ENCODE measurements at places on chromosomes 3 and 15.

DNA sequence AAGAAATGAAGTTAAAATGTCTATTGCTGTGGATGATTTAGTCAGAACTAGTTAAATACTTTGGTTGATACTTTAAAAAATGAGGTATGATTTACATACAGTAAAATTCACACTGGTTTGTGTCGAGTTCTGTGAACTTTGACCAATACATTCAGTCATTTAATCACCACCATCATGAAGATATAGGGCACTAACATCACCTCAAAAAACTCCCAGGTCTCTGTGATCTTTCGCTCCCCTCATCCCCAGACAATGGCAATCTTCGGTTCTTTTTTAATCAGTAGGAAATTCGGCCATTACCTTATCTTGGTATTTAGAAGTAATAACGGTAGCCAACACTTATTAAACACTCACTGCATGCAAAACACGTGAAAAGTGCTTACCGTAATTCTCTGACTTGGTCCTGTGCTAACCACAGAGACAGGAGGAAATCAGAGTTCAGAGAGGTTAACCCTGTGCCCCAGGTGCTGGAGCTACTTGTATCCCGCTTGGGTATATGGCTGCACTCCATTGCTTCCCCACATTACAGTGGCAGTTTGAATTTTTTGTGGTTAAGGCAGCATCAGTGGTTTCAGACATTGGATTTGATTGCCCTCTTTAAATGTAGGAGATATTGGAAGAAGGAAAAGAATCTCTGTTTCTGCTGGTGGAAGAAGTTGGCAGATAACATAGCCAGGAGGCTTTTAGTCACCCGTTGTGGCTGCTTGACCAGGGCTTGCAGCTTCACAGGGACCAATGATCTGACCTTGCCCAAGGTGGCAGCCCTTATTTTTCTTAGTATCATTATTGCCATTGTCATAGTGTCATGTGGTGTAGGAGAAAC lies 4.2 kb downstream of the PLCL2 start:
- no peak for DNase-seq

DNA sequence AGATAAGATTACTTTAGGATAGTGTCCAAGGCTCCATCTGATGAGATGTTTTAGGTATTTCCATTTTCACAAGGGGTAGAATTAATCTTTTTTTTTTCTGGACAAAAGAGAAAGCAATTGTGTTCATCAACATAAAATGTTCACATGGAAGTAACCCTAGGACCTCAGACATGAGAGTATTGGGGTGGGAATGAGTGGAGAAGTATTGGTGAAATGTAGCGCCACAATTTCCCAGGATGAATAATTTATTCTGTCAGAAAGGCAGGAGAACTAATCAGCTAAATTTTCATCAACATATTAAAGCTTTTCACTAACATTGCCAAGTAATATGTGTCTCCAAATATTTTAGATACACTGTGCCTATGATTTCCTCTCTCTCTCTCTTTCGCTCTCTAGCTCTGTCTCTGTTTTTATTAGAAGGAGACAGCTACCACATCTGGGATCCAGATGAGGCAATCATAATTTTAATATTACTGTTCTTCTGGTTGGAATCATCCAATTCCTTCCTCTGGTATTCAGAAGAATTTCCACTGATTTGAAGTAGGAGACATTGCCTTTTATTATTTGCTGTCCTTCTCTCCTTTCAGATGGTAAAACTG lies 21.6 kb upstream of the ZNF280D start:
- no peak for DNase-seq

DNA sequence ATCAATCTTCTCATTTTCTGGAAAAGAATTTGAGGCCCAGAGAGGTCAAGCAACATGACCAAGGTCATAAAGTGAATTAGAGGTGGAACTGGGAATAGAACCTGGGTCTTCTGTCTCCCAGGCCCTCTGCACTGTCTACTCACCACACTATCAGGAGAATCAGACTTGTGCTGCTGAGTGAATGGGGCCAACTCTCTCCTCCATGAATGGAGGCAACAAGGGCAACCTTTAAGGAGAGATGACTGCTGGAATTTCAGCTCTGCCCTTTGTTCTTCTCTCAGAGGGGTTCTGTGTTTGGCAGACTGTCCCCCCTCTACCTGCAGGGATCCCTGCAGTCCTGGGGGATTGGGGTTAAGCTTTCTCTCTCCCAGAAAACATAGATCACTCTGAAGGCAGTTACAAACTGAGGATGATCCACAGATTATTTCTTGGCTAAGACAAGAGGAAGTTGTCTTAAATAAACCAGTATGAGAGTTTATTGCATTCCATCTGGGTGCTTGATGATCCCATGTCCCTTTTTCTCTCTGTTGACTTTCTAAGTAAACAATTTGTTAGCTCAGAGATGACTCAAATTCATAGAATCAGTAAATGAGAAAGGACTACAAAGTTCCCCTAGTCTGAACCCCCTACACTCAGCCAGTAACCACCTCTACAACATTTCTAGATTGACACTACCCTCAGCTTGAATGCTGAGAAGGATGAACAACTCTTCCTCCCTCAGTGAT lies 99.0 kb upstream of the LIPC start:
- no peak for DNase-seq

DNA sequence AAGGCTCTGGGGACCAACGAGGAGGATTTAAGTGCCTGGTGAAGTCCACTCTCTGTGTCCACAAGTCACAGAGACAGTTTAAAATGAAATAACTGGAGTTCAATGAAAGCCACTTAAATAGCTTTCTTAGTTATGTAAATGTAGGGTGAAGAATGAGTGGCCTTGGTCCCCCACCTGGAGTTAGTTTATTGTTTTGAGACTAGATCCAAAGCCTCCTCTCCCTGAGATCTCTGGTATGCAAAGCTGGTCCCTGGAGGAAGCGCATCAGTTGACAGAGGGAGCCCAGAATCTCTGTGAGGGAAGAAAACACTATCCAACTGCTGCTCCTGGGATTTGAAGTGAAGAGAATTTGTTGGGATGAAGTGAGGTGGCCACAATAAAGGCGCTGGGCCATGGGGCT lies 40.5 kb downstream of the EXOG start:
- no peak for DNase-seq

DNA sequence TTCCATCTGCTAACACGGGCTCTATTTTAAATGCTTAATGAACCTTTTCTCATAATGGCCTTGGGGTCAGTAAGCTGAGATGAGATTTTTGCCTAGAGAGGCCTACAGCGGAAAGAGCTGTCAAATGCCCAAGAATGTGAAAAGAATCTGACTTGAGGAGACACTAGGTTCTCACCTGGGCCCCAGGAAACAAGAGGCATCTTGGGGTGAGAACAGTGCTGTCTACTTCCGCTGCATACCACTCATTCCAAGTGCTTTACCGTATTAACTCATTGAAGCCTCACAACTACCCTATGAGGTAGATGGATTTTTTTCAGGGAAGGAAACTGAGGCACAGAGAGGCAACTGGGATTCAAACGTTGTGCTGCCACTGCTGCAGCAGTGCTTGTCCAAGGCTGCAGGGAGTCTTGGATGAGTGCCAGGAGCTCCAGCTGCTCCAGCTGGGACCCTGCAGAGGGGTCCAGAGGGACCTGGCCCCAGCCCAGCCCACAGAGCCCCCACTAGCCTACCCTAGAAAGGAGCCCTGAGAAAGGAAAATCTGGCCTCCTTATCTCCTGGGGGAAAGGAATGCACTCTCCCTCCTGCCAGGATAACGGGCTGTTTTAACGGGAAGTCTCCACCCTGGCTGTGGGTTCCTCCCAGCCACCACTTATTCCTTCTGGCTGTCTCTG lies 68.4 kb downstream of the SLC12A8 start:
- no peak for DNase-seq

GRCh38 chr3:156339491-156339890 lies 215.4 kb downstream of the SSR3 start:
- DNase-seq, result no peak

GRCh38 chr15:81263477-81263876 lies 60.5 kb downstream of the STARD5 start:
- no peak for DNase-seq

GRCh38 chr3:77816366-77816765 lies 776.5 kb downstream of the ROBO2 start:
- no peak for DNase-seq

DNA sequence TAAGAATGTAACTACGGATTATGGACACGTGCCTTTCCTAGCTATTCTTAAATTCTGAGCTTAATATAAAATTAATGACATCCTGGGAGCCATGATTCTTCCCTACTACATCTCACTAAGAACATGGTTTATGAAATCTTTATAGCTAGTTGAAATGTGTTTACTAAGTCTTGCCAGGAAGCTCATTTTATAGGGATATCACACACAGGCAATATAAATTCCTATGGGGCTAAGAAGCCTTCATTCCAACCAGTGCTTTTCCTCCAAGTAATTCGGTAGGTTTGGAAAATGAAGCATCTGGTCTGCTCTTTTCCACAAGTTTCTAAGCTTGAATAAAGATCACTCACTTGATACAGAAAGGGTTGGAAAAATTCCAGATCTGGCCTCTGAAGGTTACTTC lies 802.6 kb downstream of the FHIT start:
- DNase-seq, result no peak

GRCh38 chr15:72220687-72221086 lies 10.3 kb downstream of the PKM start:
- DNase-seq, result no peak

DNA sequence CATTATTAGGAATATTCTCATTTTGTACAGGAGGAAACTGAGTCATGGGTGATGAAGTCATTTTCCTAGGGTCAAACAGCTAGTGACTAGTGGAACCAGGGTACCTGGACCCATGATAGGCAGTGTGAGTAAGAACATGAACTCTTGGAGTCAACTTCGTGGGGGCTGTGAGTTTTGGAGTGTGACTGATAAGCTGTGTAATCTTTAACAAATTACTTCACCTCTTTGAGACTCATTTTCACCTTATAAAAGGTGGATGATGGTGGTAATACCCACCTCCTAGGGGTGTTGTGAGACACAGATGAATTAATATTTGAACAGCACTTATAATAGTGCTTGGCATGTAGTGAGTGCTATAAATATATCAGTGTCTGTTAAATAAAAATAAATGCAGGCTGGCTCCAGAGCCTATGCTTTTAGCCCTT lies 9.1 kb downstream of the SEMA6D start:
- no peak for DNase-seq

DNA sequence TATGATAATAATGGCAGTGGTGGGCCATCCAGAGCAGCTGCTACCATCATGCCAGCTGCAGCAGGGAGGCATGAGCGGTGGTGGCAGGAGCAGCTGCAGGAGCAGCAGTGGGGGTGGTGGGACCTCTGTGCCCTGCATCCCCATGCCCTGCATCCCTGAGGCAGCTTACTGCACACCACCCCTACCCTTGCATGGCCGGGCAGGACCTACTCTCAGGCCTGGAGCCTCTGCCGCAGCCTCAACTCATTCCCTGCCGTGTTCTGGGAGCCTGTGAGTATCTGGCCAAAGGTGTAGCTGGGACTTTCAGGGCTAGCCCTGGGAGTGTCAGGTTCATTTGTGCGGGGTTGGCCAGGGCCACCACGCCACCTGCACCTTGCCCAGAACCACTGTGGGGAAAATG lies 3.3 kb upstream of the XCR1 start:
- DNase-seq, result no peak

DNA sequence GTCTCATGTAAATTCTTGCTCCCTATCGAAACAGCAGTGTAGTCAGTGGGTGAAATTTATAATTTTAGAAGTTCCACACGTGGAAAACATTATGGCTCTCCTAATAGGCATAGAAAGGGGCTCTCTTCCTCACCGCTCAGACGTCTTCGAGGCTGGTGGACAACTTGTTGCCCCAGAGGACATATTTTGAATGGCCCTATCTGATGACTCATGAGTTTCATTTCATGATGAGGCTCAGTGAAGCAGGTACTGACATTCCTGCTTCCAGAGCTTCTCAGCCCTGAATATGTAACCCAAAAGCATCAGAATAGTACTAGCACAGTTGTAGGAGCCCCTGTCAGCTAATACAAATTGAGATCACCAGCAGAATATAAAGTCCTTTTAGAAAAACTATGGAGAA lies 117.9 kb downstream of the HERC1 start:
- DNase-seq, result no peak

DNA sequence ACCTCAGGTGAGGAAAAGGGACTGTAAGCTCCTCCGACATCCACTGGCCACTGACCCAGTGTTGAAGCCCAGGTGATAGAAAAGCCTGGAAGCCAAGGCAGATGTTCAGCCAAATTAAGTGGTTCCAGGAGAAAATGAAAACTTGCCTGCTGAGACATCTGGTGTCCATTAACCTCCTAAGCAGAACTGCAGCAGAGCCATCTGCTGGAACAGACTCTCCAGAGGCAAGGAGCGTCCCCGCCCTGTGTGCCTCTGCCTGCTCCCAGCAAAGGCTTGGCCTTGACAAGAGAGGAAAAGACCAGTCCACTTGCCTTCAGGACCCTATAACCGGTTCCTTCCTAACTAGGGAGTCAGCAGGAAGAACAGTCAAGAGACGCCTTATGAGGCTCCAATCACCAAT lies 48.2 kb downstream of the SRGAP3 start:
- no peak for DNase-seq

DNA sequence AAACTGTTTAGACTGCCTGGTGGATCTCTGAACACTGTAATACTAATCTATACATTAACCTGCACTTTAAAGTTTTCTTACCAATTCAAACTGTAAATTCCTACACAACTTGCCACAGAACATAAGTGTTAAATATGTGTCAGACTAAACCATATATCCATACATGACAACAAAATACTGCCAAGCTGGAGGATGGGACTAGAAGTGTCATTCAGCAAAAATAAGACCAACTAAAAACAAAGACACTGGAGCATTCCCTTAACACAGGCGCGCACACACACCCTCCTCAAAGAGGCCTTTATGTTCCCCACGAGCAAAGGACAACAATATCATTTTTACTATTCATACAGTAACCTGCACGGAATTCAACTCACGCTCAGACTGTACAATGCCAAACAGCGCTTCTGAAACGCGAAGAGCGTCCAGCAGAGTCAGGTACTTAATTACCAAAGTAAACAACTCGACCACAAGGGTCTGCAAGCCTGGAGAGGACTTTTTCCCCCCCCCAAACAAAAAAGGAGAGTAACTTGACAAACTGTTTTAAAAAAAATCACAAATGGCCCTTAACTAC lies 1.1 kb downstream of the DCUN1D1 start:
- no peak for DNase-seq

GRCh38 chr3:172289583-172289982 lies 158.7 kb downstream of the GHSR start:
- no peak for DNase-seq

GRCh38 chr3:109050591-109051167 lies 67.3 kb downstream of the MORC1 start:
- no peak for DNase-seq

DNA sequence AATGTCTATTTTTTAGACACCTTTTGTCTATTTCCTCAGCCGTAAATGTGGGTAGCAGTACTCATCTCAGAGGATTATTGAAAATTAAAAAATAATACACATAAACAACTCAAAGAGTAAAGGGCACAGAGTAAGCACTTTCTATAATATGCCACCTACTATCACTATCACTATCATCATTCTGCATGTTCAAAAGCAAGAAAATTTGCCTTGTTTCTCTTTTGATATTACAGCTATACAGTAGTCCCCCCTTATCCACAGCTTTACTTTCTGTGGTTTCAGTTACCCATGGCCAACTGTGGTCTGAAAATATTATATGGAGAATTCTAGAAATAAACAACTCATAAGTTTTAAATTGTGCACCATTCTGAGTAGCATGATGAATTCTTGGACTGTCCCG lies 27.7 kb downstream of the CLASP2 start:
- no peak for DNase-seq

GRCh38 chr15:77548589-77549557 lies 83.8 kb downstream of the LINGO1 start:
- DNase-seq, result no peak

Measured in suprapubic skin (tissue), 4 donors.